ENCODE measurements at places on chromosomes 12 and 14.
A peak's percentile ranks its signal among the peaks of the same experiment; 100 is the strongest.

GRCh38 chr12:7203109-7203508 is 13.6 kb downstream of the PEX5 start:
- no peak for DNase-seq

DNA sequence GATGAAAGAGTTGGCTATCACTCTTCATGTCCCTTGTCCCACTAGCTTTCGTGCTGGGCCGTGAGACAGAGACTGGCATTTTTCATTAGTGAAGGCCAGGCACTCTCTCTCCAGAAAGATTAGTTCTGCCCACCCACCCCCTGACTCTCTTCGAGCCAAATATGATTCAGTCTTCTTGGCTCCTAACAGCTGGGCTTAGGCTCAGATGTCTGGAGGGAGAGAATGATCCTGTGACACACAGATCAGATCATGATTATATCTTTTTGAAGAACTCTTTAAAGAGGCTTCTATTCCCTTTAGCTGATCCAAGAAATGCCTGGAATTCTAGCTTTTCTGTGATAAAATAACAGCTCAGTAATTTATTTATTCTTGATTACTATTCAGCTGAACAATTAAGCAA is 5.2 kb upstream of the GNG2 start:
- DNase-seq: no peak

GRCh38 chr12:67034110-67034879 is 234.9 kb upstream of the CAND1 start:
- no peak for DNase-seq

- DNase-seq: no peak
Observed at GRCh38 chr14:65703521-65703920, 291.0 kb downstream of the FUT8 start.

- no peak for DNase-seq
Observed at GRCh38 chr12:51320695-51321320, 3.2 kb downstream of the BIN2 start.

DNA sequence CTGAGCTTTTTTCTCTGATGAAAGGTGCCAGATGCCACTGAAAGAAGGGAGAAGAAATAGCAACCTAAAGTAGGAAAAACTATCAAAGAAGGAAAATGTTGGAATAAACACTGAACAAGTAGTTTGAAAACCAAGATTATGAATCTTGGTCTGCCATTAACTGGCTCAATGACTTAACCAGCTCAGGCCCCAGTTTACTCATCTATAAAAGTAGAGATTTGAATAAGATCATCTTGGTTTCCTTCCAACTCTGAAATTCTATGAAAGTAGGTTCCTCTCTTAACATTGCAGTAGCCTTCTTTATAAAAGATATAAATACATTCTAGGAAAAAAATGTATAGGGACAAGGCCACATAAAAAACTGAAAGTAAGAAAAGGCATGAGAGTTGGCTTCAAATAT is 16.1 kb upstream of the CCND2 start:
- DNase-seq: no peak

GRCh38 chr12:68612202-68612601 is 1.5 kb downstream of the RAP1B start:
- no peak for DNase-seq

- DNase-seq: no peak
Observed at GRCh38 chr14:38752750-38753149, 350.3 kb downstream of the SEC23A start.

GRCh38 chr14:106039400-106039799 is 513.0 kb downstream of the TMEM121 start:
- DNase-seq: no peak

DNA sequence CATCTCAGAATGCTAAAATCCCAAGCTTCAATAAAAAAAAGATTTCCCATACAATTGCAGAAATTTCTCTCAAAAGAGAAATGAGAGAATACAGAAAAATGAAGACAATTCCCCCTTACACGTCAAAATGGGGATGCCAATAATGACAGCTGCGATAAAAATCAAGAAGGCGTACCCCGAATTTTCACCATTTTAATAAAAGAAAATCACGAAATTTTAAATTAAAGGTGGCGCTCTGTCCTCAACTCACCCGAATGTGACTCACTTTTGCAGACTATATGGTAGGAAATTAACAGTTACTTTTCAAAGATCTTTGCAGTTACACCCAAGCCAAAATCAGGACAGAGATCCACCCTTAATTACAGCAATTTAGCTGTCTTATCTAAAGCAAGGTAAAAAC is 2.1 kb downstream of the ATP2B1 start:
- no peak for DNase-seq

- no peak for DNase-seq
Observed at GRCh38 chr12:102314821-102315220, 117.2 kb upstream of the PMCH start.

- no peak for DNase-seq
Observed at GRCh38 chr12:108606492-108606891, 8.6 kb upstream of the TMEM119 start.

- no peak for DNase-seq
Observed at GRCh38 chr12:72839696-72840095, 567.5 kb downstream of the TRHDE start.

DNA sequence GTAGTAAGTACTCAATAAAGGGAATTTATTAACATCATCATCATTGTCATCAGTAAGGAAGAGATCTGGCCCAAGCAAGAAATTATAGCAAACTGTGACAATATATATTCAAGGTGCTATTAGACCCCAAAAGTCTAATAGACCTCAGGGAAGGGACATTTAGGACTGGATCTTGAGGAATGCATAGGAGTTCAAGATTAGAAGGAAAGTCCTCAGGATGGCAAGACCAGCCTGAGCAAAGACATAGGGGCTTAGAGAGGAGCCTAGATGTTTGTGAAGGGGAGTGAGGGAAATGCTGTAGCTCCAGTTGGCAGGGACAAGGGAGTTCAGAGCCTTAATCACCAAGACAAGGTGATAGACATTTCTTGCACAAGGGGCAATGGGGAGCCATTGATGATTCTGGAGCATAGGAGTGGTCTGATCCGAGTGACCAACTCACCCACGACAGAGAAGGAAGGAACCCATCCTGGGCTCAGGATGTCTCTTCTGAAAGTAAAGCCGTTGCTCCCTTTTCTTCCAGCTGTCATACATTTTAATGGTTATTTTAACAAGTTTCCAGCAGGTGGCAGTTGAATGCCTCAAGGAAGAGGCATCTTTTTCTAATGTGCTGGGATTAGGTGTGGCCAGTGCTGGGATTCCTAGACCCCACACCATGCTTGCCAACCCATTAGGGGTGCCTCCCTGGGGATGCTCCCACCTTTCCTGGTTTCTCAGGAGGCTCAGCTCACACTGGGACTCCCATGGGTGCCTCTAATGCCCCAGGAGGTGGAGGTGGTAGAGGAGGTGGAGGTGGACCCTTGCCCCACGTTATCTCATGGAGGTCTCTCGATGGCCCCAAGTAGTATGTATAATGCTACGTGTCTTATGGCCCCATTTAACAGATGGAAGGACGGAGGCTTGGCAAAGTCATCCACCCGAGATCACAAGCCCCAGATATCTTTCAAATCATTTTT is 37.8 kb downstream of the PHETA1 start:
- no peak for DNase-seq

DNA sequence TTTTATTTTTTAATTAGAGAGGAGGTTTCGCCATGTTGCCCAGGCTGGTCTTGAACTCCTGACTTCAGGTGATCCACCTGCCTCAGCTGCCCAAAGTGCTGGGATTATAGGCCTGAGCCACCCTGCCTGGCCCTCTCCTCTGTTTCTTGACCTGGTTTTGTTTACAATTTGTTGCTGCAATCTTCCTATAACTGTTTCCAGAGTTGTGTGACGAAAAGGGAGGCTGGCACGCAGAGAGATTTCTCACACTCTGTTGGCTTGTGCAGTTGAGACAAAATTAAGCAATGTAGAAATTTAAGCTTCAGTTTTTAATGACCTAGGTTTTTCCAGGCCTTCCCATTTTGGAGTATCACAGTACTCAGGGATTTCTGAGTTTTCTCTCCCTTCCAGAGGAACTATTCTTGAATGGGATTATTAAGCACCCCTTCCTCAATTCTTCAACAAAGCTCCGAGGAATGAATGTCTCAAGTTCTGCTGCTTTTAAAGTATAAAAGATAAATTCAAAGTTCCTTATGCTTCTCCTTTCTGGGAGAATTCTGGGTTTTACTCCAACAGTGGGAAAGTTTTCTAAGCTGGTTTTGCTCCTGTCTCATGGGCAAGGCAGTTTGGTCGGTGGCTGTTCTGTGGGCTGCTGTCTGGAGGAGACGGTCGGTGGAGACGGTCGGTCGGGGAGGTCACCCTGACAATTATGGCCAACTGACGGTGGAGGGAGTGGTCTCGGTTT is 20.4 kb upstream of the FOS start:
- no peak for DNase-seq

GRCh38 chr12:26246483-26247164 is 51.3 kb downstream of the SSPN start:
- DNase-seq: no peak

DNA sequence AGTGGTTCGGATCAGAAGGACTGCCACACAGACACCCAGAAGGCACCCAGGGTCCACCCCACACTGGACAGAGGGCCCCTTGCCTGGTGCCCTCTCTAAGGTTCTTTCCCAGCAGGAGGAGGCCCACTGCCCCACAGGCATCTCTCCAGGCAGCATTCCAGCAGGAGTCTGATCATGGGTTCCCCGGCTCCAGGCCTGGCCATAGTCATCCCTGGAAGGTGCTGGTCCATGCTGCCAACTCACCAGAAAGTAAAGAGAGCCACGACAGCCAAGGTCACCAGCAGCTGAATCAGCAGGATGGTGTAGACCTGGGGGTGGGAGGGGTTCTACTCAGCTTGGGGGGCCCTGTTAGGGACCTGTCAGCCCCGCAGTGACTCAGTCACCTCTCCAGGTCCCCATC is 6.4 kb downstream of the FAIM2 start:
- DNase-seq: no peak

DNA sequence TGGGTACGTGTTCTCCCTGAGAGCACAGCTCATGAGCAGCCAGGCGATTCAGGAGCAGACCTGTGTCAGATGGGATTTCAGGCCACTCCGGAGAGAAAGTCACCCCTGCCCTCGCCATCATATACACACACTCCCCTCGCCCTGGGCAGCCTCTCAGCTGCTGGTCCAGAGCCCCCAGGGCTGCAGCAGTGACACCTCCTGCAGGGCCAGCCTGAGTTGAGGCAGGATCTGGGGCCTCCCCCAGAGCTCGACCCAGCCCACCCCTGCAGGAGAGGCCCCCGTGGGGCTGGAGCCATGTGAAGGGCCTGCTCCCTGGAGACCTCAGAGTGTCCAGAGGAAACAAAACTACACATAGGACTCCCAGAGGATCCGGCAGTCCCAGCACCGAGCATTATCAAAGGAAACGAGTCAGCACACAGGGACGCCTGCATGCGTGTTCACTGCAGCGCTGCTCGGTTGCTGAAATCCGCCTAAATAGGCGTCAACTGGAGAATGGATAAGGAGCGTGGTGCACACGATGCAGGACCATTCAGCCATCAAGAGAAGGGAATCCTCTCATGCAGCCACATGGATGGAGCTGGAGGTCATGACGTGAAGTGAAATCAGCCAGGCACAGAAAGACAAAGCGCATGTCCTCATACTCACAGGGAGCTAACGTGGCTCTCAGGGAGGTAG is 104.0 kb downstream of the TNFAIP2 start:
- no peak for DNase-seq

GRCh38 chr12:127149226-127149964 is 1117.6 kb upstream of the TMEM132C start:
- no peak for DNase-seq

DNA sequence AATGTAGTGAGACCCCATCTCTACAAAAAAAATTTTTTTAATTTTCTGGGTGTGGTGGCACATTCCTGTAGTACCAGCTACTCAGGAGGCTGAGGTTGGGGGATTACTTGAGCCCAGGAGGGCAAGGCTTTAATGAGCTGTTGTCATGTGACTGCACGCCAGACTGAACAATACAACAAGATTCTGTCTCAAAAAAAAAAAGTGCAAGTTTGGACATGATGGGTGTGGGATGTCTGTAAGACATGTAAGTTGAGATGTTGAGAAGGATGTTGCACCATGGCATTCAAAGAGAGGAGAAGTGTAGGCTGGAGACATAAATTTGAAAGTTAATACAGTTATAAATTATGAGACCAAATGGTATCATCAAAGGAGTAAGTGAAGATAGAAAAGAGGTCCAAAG is 23.5 kb downstream of the YEATS4 start:
- DNase-seq: no peak

- DNase-seq: no peak
Observed at GRCh38 chr12:27164330-27165040, 79.6 kb upstream of the STK38L start.

- no peak for DNase-seq
Observed at GRCh38 chr14:79204591-79204990, 1006.7 kb downstream of the DIO2 start.

DNA sequence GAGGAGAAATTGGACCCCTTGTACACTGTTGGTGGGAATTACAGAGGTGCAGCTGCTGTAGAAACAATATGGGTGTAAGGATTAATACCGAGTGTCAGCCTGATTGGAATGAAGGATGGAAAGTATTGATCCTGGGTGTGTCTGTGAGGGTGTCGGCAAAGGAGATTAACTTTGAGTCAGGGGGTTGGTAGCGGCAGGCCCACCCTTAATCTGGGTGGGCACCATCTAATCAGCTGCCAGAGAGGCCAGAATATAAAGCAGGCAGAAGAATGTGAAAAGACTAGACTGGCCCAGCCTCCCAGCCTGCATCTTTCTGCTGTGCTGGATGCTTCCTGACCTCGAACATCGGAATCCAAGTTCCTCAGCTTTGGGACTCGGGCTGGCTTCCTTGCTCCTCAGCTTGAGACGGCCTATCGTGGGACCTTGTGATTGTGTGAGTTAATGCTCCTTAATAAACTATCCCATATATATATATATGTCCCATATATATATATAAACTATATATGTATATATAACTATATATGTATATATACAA is 38.4 kb upstream of the PPP2R5C start:
- DNase-seq: no peak

GRCh38 chr12:1932264-1932777 is 13.9 kb upstream of the CACNA2D4 start:
- peak; percentile 58 for DNase-seq

Data from type B pancreatic cell (in vitro differentiated cells).